ENCODE measurements at places on chromosomes 7 and 10.

DNA sequence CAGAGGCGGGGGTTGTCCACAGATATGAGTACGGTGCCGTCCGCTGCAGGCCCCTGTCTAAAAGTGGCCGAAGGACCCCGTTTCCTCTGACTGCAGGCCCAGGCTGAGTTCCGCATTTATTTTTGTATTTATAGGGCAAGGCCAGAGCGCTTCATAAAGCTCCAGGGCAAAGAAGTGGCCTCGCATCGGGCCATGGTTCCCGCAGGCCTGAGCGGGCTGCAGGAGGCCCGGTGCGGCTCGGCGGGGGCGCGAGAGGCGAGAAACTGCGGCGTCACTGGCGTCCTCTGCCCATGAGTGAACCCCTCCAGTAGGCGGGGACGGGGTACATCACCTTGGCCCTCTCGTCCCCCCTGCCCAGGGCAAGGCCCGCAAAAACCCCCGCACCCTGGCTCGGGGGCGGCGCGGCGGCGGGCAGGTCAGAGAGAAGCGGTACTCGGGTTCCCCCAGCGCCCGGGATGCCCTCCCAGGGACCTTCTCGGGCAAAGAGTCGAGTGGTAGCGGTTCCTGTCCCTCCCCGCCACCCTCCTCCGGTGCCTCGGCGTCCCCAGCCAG, 355.7 kb downstream of the DNAJB6 start:
- DNase-seq = no peak

DNA sequence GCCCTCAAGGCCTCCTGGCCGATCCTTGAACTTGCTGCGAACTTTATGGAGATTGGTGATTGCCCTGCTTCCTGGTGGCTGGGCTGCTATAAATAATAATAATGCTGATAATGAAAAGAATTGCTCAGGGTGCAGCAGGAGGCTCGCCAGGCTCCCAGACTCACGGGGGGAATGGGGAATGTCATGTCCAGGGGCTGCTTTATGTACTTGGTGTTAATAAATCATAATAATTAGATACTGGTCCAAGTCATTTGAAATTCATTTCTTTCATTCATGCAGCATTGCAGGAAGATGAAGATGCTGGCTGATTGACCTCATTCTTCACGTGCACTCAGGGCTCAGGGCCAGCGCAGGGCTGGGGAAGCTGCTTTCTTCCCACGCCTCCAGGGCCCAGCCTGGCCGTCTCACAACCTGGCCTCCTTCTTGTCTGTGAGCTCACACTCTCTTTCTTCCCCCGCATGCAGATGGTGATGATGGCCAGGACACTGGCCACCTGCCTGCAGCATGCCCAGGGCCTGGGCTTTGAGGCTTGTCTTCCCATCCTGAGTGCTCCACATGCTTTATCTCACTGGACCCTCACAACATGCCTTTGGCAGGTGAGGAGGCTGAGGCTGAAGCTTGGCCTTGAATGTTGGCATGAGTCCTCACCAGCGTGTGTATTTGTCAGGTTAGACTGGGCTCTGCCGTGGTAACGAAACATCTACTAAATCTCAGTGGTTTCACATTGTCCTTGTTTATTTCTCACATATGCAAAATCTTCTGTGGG, 138.4 kb upstream of the TNS3 start:
- no peak for DNase-seq

DNA sequence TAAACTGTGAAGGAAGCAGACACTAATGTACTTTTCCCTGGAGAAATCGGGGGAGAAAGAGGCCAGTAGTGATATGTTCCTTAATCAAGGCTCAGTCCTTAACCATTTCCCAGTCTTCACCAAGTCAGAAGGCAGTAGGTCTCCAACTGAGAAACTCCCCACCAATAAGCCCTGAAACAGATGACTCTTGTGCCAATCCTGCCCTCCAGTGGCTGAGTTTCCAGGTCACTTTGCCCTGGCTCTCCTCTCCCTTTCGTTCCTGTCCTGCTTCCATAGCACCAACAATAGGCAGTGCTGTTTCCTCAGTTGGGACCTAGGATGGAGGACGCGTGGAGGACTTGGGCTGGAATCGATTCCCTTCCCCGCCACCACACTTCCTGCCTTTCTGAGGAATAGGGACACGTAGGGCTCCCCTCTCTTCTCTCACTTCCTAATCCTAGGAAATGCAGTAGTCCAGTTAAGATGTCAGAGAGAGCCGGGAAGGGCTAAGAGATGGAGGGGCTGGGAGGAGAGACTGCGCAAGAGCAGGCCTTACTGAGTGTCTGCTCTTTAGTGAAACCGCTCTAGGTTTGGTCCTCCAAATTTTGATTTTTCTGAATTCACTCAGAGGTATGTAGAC, 23.4 kb downstream of the ATOH7 start:
- no peak for DNase-seq

DNA sequence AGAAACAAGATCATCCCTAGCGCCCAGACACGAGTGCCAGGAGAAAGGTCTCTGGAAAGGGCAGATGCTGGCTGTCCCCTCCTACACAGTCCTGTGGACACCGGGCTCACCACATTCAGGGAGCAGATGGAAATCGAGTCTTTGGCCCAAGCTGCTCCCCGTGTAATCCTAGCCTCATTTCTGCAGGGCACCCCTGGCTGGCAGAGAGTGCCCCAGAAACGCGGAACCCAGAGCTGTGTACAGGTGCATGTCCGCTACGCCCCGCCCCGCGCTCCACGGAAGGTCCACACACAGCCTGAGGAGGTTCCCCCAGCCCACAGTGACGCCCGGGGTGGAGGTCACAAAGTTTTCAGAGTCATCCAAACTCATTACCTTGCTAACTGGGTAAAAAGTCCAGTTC, 202.8 kb downstream of the MAD1L1 start:
- DNase-seq = no peak

GRCh38 chr10:123518765-123519164, 147.4 kb upstream of the GPR26 start:
- no peak for DNase-seq

DNA sequence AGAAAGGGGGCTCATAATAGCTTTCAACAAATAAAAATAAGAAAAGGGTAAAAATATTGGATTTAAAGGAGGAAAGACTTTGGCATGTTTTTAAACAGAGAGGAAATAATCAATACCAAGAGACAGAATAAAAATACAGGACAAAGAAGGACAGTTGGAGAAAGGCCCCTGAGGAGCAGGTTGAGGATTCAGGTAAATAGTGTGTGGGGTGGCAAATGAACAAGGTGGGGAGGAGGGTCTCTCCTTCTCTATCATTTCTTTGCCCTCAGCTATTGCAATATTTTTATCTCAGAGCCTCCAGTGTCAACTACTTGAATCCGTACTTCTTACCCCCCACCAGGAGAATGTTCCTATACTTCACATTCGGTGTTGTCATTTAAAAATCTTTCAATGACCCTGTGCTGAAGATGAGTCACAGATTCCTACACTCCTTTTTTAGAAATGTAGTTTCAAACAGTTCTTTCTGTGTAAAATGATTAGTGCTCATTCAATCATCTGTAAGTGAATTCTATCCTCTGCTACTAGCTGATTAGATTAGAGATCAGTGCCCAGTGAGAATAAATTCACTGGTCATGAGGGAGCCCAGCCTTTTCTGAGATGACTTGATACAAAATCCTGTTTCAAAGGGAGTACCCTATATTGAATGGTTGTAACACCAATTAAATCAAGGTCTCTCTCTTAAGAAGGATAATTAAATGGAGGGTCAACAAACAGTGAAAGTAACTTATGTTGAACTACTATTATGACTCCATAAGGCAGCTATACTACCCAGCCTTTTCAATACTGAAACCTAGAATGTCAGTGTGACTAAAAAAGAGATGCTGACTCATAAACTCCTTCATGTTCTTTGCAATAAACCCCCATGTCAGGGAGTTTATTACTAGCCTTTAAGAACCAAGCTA, 50.4 kb upstream of the WNT16 start:
- DNase-seq = no peak
